Stimulated activated CD8-positive, alpha-beta memory T cell treated with anti-CD3 and anti-CD28 coated beads, Interleukin-4, amount 100 ng/mL, for 4 hours (primary cell): ENCODE measurements at places on chromosomes 16 and 17.

GRCh38 chr16:79492036-79492435, 108.5 kb downstream of the MAF start:
- DNase-seq: no peak

- DNase-seq: no peak
Measured at GRCh38 chr16:66662445-66663194, 33.9 kb downstream of the CMTM4 start.

GRCh38 chr17:69540356-69540755, 125.9 kb downstream of the MAP2K6 start:
- DNase-seq: no peak

GRCh38 chr17:82242698-82242976, 13.8 kb downstream of the SLC16A3 start:
- no peak for DNase-seq

DNA sequence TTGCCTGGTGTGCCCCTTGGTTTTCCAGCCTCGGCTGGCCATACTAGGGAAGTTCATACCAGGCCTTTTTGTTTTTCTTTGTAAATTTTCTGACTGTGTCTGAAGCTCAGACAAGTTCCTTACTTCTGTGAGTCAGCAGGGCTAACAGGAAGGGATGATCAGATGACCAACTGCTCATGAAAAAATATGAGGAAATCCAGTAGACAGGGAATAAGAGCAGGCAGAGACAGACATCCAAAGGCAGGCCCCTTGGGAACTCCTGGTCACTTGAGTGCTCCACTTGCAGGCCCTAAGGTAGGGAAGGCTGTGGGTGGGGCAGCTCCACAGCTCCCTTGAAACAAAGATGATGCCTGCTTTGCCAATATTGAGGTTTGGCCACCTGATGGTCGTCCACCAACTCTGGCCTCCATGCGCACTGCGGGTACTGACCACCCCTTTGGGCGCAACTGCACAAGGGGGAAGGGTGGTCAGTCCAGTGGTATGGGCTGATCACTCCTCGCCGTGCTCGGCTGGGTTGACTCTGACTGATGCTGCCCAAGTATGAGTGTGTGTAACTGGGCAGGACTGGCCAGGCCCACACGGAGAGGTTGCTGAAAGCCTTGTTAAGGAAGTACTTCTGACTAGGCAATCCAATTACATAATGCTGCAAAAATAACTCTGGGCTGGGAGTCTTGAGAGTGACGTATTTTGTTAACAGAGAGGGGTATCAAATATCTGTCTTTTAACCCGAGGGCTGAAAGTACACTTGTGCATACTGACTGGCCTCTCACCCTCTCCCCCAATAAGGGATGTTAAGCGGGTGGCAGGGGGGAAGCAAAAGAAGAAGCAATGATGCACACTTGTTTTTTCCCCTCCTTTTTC, 20.8 kb upstream of the ZFHX3 start:
- DNase-seq: no peak

DNA sequence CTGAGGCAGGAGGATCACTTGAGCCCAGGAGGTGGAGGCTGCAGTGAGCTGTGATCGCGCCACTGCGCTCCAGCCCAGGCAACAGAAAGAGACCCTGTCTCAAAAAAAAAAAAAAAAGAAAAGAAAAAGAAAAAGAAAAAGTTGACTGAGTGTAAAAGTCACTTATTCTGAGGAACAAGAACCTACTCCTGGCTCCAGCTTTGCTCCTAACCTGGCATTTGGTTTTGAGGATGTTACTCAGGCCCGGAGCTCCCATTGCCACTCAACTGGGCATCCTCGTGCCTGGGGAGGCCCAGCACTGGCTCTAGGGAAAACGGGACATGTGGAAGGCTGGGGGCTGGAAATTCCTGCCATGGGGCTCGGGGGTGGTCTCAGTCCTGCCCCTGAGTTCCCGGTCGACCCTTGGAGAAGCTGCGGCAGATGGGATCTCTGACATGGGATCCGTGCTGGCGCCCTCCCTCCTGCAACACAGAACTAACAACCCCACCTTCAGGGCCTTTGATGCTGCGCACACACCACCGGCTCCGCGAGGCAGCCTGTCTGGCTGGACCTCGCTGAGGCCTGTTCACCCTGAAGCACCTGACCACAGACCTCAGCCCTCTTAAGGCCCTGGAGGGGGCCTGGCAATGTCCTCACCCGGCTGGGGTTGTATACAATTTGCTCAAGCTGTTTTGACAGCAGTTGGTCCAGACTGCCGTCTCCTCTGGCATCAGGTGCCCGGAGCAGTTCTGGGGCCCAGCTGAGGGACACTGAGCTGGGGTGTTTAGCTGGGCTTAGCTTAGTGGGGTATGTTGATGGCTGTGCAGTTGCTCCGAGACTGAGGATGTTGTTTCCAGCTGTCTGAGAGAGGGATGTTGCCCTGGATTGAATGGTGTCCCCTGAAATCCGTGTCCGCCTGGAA, 12.3 kb downstream of the CD7 start:
- DNase-seq: no peak

DNA sequence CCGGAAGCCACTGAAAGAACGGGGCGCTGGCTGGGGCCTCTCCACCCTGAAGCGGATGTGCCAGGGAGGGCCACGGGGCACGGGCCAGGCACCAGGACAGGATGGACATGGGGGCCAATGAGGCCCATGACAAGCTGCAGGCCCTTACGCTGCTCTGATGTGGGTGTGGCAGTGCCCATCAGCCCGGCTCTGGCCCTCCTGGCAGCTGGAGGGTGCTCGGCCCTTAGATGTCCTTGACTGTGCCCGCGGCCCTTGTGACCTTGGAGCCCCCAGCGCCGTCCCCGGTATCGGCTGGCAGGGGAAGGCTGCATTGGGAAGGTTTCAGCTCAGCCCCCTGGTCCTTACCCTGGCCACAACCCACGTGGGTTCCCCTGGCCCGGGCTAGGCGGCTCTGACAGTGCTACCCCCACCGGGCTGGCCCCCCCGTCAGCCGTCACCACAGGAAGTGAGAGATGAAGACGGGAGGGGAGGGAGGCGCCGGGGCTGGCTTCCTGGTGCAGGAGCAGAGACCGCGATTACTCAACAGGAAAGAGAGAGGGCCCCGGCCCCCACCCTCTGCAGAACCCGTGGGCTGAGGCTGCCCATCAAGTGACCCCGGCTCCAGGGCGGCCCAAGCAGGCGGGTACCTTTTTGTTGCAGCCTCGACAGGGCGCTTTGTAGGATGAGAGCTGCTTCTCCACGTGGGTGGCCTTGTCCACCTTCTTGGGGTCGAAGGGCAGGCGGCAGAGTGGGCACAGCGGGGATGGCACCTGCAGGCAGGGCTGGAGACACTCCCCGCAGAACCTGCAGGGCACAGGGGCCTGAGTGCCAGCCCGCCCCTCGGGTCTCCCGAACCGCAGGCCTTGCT, 5.3 kb downstream of the RNF166 start:
- DNase-seq: peak; percentile 86

DNA sequence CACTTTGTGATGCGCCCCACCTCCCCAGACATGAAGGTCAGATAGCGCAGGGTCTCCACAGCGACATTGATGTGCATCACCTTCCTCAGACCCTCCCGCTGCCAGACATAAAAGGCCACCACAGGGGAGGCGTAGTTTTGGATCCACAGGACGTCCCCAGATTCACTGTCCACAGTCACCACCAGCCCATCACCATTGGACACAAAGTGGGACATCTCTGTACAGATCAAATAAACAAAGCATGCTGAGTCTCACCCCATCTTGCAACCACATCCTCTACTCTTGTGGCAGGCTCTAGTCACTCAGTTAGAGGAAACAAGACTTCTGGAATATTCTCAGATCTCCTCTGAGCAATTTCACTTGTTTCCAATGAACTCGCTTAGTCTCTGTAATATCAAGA, 46.3 kb upstream of the ICAM2 start:
- DNase-seq: no peak

- no peak for DNase-seq
Measured at GRCh38 chr16:10641953-10642949, 52.5 kb downstream of the TEKT5 start.

DNA sequence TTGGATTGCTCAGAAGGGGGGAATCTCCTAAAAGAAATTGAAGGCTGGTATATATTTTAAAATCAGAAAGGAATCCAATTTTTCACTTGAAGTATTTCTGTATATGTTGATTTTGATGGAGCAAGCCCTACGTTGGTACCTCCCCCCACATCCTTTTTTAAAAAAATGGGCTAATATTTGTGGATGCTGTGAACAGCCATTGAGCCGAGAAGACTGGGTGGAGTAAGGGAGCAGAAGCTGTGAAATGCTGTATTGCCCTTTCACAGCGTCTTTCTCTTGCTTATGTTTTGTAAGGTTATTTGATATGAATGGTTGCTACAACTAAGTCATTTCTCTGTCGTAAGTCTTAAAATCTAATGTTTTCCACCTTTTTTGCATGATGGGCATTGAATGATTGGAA, 2.3 kb downstream of the PAFAH1B1 start:
- DNase-seq: no peak

- DNase-seq: no peak
Measured at GRCh38 chr17:2939714-2940351, 123.6 kb downstream of the OR1D5 start.

GRCh38 chr16:30445408-30446202, at the start of gene SEPHS2:
Gene SEPHS2, minus strand, starts transcription at chr16:30445874. Its CDS starts 147 bp downstream, at chr16:30445727.
- DNase-seq: peak; percentile 94

- DNase-seq: no peak
Measured at GRCh38 chr16:17343028-17343427, 127.7 kb downstream of the XYLT1 start.

- DNase-seq: no peak
Measured at GRCh38 chr16:20867585-20867984, 32.6 kb downstream of the DCUN1D3 start.

DNA sequence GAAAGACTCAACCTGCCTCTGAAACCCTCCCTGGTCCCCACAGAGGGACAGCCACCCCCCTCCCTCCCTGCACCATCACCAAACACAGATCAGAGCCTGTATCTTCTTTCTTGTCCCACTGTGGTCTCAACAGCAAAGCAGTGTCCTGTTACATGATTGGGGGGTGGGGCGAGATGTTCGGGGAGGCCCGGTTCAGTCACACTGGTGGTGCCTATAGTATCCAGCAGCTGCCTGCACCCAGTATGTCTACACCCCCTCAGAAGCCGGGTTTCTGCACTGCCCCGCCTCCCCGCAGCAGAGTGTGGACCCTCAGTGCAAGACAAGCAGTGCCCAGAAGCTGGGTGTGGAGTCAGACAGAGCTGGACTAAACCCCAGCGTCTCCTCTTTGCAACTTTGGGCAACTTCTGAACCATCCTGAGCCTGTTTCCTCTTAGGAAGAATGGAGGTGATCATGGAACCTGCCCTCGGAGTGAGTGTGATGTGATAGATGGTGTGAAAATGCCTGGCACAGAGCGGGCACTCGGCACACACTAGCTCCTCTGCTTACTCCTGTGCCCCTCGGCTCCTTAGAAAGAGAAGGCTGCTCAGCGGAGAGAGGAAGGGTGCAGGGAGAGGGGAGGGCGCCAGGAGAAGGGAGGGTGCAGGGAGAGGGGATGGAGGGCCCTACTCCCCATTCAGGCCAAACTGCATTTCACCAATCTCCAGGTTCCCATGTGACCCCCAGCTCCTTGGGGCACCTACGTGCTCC, 84.0 kb upstream of the TNRC6C start:
- no peak for DNase-seq

GRCh38 chr17:19397556-19398041, 10.6 kb upstream of the MFAP4 start:
- DNase-seq: no peak

- DNase-seq: no peak
Measured at GRCh38 chr17:8125947-8126490, 2.1 kb upstream of the HES7 start.

- DNase-seq: no peak
Measured at GRCh38 chr17:72775919-72776318, 316.6 kb downstream of the SLC39A11 start.

- DNase-seq: no peak
Measured at GRCh38 chr16:46658925-46659324, 30.1 kb downstream of the VPS35 start.

DNA sequence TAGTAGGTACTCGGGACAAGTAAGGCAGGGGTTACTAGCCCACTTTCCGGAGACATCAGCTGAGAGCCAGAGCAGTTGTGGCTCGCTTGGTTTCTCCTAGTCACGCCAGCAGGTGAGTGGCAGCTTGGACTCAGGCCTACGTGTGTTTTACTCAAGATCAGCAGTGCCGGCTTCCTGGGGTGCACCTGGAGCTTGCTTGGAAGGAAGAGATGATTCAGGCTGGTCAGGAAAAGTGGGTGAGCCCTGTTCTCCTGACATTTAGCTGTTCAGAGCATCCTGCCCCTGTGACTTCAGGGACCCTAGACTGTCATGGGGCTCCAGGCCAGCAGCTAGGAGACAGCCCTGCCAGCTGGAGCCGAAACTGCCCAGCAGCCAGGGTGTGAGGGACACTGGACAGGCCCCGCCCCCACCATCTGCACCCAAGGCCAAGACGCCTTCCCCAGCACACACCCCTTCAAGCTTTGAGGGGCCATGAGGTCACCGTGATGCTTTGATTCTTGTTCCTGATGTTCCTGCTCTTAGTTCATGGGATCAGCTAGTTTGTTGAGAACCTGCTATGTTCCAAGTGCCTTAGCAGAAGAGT, 238.0 kb upstream of the CIBAR2 start:
- DNase-seq: no peak

DNA sequence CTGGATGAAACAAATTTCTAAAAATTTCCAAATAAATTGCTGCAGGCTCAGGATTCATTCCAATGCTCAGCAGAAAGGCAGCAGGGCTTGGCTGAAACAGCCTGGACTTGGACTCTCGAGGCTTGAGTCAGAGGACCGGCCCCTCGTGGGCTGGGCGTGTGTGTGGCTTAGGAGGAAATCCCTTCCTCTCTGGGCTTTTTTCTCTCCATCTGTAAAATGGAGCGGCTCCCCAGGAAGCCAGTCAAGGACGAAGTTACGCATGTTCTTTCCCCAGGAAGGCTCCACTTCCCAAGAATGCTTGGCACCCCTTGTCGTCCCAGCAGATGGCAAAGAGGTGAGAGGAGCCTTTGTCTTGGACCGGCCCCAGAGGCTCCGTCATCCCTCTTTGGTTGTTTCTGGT, 13.5 kb downstream of the SLC46A1 start:
- DNase-seq: no peak

DNA sequence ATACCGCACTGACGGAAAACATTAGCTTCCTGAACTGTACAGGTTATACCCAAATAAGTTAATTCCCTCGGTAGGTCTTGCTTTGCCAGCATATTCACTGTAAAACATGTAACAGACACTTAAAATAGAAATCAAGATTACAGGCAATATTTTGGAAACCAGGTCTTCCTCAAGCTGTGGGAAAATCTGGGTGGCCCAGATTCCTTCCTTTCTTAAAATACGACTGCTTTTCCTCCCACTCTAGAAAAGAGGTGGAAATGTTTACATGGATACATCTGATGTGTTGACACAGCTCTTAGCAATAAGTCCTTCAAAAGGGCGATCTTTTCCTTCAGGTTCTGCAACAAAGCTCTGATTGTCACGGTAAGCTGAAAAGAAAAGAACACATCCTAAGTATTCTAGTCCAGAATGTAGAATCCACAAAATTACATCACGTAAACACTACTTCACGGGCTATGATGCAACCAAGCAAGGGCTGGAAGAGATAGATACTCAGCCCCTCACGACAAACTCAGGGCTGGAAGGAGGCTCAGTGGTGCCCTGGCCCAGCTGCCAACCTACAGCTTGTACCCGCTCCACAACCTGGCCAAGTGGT, 18.4 kb downstream of the STX8 start:
- DNase-seq: no peak
